ENCODE measurements at places on chromosomes 2 and 18. TPM values are rescaled to one million over a fixed set of nuclear protein-coding genes. Genes with fewer than 3 reads are reported as not detected.

SLC19A3 gene
- 1.4 TPM for total RNA-seq

RNU2-63P gene
- 275 TPM for total RNA-seq

ZSWIM2 gene
- not detected for total RNA-seq

ANKRD29 gene
- total RNA-seq: 14.7 TPM

SLC20A1 gene
- total RNA-seq: 160 TPM

CHRNG gene
- total RNA-seq: not detected

COL3A1 gene
- total RNA-seq: 1,584 TPM

TEX44 gene
- not detected for total RNA-seq

PLCD4 gene
- 2.2 TPM for total RNA-seq

ARHGEF33 gene
- total RNA-seq: 0.20 TPM

PIK3C3 gene
- 38.1 TPM for total RNA-seq

ANKRD30B gene
- total RNA-seq: not detected

SLC30A3 gene
- not detected for total RNA-seq

SATB2 gene
- total RNA-seq: 11.1 TPM

TAF4B gene
- 12.3 TPM for total RNA-seq

RNF152 gene
- total RNA-seq: 1.2 TPM

FEV gene
- not detected for total RNA-seq

MCFD2 gene
- total RNA-seq: 100 TPM

WDR54 gene
- total RNA-seq: 76.4 TPM

B3GNT7 gene
- not detected for total RNA-seq

KRTCAP3 gene
- not detected for total RNA-seq

ITGA6 gene
- 2.5 TPM for total RNA-seq

IL1B gene
- 0.37 TPM for total RNA-seq

FBXO41 gene
- 1.8 TPM for total RNA-seq

ADD2 gene
- total RNA-seq: 0.20 TPM

NETO1 gene
- not detected for total RNA-seq

FAM110C gene
- total RNA-seq: not detected

CSRNP3 gene
- total RNA-seq: 0.73 TPM

AKAIN1 gene
- total RNA-seq: not detected

L3MBTL4 gene
- total RNA-seq: 0.20 TPM

EMILIN1 gene
- total RNA-seq: 51.6 TPM

GPR45 gene
- total RNA-seq: not detected

SKOR2 gene
- not detected for total RNA-seq

PTPRN gene
- total RNA-seq: 0.98 TPM

CHRNA1 gene
- under 0.01 TPM for total RNA-seq

CCBE1 gene
- 32.3 TPM for total RNA-seq

CLHC1 gene
- 8.6 TPM for total RNA-seq

REG3A gene
- not detected for total RNA-seq

RPRM gene
- total RNA-seq: not detected
